ENCODE measurements at places on chromosomes 11 and 22. TPM values are rescaled to one million over a fixed set of nuclear protein-coding genes. Genes with fewer than 3 reads are reported as not detected.

SLC29A2 gene
- total RNA-seq = not detected

SCT gene
- total RNA-seq = not detected

RIC3 gene
- total RNA-seq = not detected

MS4A13 gene
- not detected for total RNA-seq

BIK gene
- total RNA-seq = not detected

RTN3 gene
- 73.1 TPM for total RNA-seq

PATE2 gene
- total RNA-seq = 0.44 TPM

PLXNB2 gene
- 211 TPM for total RNA-seq

ALG8 gene
- 24.2 TPM for total RNA-seq

UCP3 gene
- not detected for total RNA-seq

RAB36 gene
- 4.4 TPM for total RNA-seq

SLC25A17 gene
- total RNA-seq = 12.8 TPM

MRGPRF gene
- total RNA-seq = 15.2 TPM
